ENCODE measurements at places on chromosomes 7 and 10.

DNA sequence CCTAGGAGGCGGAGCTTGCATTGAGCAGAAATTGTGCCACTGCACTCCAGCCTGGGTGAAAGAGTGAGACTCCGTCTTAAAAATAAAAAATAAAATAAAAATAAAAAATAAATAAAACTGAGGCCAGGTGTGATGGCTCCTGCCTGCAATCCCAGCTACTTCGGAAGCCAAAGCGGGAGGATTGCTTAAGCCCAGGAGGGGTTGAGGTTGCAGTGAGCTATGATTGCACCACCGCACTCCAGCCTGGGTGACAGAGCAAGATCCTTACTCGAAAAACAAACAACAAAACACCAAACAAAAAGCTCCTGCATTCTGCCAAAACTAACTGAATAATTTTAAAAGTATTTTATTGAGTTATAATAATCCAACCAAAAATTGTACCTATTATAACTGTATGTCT lies 36.2 kb downstream of the AGAP4 start:
- DNase-seq, result no peak

DNA sequence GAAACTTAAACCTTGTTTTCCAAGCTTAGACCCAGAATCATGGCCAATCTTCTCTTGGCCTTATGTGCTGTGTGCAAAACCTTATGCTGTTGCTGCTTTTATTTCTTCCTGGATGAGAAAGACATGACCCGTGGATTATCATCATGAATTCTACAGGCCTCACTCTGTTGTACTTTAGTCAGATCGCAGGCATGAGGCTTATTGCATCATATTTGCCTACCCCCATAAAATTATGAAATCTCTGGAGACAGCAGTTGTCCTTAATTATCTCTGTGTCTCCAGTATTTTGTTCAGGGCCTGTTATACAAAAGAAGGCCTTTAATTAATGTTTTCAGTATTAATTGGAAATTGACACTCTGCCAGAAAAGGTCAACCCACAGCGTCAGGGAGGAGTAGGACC lies 71.6 kb downstream of the PLCE1 start:
- no peak for DNase-seq

- no peak for DNase-seq
These were observed 19.6 kb downstream of the ARL4A start for GRCh38 chr7:12706900-12707536.

DNA sequence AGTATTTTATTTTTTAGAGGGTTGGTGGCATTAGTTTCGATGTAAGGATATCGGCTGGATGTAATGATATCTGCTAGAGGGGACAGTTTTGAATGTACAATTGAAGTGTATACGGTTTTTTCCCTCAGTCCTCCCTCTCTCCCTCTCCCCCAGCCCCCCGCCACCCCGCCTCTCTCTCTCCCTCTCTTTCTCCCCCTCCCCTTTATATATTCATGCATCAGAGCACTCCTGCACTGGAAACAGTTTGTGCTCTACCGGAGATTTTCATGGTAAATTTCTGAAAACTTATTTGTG lies 1.6 kb downstream of the GLCCI1 start:
- DNase-seq, result no peak

- no peak for DNase-seq
These were observed 76.1 kb upstream of the ANK3 start for GRCh38 chr10:60465801-60466200.

DNA sequence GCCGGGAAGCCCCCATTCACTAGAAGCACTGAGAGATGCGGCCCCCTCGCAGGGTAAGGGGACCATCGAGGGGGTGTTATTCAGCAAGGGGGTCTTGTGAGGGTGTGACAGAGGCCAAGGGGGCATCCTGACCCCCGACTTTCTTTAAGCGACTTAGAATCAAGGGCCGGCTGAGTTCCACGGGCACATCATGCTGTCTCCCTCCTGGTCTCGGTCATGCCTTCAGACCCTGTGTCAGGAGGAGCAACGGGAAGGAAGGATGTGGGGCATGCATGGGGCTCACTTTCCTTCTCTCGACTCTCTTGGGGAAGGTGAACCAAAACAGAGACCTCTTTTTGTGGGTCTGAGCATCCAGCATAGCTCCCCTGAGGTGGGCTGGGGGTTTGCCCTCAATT lies 2.5 kb downstream of the ACSL5 start:
- no peak for DNase-seq

GRCh38 chr10:72077275-72077990 lies 10.9 kb downstream of the SPOCK2 start:
- DNase-seq, result no peak
